Fibroblast of upper back skin (primary cell): ENCODE measurements at places on chromosomes 2 and 18.

DNA sequence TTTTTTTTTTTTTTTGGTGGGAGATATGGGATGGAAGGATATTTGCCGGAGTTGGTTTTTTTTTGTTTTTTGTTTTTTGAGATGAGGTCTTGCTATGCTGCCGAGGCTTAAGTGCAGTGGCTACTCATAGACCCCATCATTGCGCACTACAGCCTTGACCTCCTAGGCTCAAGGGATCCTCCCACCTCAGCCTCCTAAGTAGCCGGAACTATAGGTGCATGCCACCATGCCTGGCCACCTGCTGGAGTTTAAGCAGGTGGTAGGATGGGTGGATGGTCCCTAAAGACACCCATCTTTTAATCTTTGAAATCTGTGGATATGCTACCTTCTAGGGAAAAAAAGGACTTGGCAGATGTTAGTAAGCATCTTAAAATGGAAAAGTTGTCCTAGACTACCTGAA, 169.8 kb downstream of the TGIF1 start:
- DNase-seq, result no peak

DNA sequence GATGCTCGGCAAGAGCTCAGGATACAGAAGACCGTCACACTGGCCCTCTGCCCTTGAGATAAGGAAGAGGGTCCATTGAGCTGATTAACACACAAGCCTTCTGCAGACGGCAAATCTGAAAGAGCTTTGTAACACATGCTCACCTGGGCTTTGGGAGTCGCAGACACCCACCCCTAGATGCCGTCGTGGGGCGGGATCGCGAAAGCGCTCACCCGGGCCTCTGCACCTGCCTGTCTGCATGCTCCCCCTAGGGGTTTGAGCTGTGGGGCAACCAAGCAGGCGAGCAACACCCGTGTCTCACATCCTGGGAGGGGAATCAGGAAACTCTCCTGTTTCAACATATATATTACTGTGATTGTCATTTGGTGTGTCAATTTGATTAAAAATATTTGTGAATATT, 99.8 kb upstream of the KCNH7 start:
- no peak for DNase-seq

DNA sequence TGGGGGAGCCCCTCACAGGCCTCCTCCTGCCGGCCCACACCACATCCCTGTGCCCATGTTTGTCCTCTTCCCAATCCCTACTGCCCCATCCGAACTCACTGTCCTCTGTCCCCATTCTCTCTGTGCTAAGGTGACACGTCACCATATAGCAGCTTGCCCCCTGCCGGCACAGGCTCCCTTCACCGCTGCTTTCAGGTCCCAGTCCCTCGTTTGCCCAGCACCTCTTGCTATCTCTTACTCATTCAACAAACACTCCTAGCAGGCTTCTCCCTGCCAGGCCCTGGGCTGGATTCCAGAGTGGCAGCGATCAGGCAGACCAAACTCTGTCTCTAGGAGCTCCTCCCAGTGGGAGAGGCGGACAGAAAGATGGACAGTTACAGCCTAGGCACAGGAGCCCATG, 74.3 kb downstream of the TFCP2L1 start:
- no peak for DNase-seq

GRCh38 chr2:239131521-239131920, 269.3 kb downstream of the HDAC4 start:
- no peak for DNase-seq

DNA sequence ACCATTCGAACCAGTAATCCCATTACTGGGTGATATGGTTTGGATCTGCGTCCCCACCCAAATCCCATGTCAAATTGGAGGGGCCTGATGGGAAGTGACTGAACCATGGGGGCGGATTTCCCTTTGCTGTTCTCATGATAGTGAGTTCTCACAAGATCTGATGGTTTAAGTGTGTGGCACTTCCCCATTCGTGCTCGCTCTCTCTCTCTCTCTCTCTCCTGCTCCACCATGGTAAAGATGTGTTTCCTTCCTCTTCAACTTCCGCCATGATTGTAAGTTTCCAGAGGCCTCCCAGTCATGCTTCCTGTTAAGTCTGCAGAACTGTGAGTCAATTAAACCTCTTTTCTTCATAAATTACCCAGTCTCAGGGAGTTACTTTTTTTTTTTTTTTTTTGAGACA, 62.6 kb downstream of the NBAS start:
- DNase-seq, result no peak

- DNase-seq, result no peak
Observed at GRCh38 chr2:192159208-192159607, 35.5 kb downstream of the TMEFF2 start.

GRCh38 chr2:10547663-10548376, 99.7 kb upstream of the ODC1 start:
- no peak for DNase-seq

GRCh38 chr2:56348392-56349210, 164.8 kb downstream of the CCDC85A start:
- no peak for DNase-seq

GRCh38 chr2:97788986-97789644, 75.7 kb downstream of the ZAP70 start:
- DNase-seq, result no peak

DNA sequence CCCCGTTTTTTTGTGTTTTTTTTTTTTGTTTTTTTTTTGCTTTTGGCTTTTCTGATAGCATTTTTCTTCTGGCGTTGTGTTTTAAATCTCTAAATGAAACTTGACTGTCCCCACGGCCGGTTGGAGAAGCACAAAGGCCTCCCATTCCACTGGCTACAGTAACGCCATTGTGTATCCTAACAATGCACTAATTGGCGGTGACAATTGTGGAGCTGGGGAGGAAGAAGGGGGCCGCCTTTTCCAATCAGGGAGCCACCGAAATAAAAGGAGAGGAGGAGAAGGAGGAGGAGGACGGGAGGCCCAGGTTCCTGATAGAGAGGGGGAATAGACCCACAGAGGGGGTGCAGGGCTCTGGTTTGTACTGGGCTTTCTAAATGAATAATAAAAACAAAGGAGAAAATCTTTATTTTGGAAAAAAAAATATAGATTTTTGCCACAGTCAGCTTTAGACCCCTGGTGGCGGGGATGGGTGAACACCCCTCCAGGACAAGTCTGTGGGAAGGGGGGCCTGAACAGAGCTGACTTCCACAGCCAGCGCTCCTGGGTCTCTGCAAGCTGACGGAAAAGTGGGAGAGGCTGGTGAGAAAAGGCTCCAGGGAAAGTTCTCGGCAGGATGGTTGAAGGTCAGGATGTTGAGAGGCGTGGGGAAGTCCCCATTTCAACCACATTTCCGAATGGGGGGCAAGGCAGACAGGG, 43.7 kb upstream of the FZD5 start:
- no peak for DNase-seq

DNA sequence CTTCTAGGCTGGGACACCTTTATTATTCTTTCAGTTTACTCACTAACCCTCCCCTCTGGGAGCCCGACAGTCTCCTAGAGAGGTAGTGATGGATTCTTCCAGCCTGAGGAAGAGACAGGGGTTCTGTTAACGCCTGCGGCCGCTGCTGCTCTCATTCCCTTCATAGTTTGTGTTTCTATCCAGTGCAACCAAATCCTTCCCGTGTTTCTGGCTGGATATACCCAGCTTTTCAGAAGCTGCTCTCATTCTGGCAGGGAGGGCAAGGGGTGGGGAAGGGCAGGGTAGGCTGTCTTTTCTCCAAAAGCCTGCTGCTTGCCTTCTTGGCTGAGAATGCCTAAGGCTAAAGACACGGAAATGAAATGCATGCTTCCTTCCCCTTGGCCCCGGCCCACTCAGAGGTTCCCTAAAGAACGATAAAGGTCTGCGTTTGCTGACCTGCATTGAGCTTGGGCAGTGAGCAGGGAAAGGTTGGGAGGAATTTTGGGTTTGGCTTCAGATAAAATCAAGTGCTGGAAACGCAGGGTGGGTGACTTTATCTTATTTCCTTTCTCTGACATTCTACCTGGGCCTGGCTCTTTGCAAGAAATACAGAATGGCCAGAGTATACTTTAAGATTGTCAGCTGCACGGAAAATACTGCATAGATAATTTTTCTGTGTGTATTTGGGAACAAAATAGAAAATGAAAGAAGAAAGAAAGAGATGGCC, 390.9 kb downstream of the NBAS start:
- DNase-seq, result peak; percentile 75

DNA sequence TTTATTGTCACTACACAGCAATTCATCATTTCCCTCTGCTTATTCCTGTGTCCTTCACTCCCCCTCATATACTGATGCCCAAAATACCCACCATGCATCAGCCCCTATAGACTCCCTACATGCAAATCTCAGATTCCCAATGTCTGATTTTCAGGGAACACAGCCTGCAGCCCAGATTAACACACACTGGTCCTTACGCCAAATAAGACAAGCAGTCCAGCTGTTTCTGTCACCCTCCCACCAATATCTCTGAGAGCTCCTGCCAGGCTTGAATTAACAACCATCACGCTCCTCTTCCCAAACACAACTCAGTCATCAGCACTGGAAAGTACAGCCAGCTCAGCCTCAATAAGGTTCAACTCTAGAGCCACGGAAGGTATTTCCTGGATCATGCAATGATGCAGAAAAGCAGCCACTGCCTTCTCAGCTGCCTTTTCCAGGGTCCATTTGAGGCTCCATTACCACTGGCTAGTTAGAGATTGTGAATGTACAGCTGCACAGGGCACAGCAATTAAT, 39.0 kb upstream of the SLC35F5 start:
- no peak for DNase-seq

DNA sequence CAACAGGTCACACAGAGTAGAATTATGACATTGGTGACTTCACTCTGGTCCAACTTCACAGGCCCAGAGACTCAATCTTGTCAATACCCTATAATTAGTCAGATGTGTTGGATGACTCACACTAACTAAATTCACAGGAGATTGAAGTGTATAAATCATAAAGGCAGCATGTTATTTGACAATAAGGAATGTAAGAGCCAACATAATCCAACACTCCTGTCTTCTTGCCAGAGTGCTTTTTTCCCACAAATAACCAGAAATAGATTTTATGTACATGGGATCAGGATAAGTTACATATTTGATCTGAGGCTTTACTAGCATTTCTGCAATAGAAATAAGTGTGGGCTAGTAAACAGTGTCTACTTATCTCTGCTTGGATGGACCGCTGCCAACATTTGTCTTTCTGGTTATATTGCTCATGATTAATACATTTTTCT, 42.2 kb upstream of the ZSWIM2 start:
- peak; percentile 83 for DNase-seq

DNA sequence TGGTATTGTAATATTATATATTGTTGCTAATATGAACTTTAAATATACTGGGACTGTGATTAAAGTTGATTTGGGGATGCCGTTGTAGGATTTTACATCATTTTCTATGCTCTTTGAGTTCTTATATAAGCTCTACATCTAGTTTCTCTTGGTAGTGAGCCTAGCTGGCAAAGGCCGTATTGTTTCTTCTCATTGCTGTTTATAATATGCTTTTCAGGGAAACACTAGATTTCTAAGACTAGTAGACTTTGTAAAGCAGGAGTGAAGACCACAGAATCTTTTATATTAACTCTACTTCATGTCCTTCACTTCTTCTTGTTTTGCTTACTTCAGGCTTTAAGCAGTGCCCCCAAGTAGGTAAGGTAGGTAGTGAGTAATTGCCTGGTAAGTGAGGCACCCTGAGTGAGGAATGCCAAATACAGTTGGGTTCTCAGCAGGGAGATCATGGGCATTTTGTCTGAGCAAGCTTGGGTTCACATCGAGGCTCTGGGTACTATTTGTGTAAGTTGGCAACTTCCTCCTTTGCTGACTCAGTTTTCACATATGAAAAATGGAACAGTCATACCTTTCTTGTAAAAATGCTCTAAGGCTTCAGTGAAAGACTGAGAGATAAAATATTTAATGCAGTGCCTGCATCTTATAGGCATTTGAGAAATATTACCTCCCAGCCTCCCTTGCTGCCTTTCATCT, 96.4 kb downstream of the RNF144A start:
- DNase-seq, result no peak

DNA sequence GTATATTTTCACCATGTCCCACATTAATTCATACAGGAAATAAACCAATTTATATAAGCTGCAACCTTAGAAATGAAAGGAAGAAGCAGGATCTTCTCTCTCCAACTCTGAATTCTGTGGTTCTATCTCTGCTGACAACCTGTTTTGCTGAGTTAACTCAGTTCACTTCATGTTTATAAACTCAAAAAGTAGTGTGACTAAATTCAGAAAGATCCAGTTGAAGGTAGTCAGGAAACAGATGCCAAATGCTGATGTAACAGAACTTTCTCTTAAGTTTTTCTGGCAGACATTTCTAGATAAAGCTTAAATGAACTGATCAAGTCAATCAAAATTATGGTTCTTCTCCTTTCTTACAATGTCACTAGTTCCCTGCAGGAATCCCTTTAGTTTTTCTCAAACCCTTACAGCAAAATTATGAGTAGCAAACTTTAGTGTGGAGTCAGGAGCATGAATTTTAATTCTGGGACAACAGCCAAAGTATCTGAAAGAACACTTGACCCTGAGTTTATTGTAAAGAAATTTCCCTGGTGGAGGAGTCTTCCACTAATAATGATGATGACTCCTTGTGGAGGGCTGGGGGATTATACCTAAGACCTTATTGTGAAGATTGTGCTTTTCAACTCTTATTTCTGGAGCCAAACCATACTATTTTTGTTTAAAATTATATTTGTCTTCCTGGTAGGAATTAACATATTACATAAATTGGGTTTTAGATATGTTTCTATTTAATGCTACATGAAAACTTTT, 216.9 kb downstream of the MYO3B start:
- peak; percentile 2 for DNase-seq

GRCh38 chr2:161208527-161209139, 48.4 kb downstream of the TANK start:
- DNase-seq, result peak; percentile 75

DNA sequence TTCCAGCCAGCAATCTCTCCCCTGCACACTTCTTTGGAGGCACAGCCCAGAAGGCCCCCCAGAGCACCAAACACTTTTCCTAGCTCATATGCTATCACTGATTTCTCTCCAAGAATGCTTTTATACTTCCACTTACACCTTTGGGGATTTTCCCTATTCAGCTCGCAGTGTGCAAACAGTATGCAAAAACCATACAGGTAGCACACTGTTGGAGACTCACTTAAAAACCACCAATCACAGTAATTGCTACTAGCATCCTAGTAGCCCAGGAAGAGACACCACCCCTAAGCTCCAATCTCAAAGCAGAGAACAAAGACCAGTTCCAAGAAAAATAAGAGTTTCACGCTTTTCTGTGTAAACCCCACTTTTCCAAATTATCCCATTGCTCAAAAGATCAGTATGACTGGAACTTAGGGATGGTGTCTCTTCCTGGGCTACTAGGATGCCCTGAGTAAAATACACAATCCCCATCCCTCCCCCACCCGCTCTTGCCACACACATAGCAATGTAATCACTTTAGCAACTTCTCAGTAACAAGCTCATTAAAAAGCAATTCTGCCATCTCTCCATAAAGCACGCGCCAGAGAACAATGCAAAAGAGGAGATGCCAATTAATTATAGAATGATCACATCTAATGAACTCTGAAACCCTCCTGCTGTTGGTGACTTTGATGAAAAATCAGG, 43.0 kb downstream of the KLF7 start:
- DNase-seq, result peak; percentile 32

- no peak for DNase-seq
Observed at GRCh38 chr18:23479829-23480505, 23.3 kb upstream of the RMC1 start.
